ENCODE measurements at places on chromosomes 1 and 21.

GRCh38 chr1:75952016-75952415, 19.8 kb upstream of the ASB17 start:
- no peak for DNase-seq

GRCh38 chr1:108813326-108813725, 43.6 kb downstream of the AKNAD1 start:
- DNase-seq: no peak

GRCh38 chr1:56235909-56236510, 343.4 kb downstream of the PLPP3 start:
- DNase-seq: no peak

DNA sequence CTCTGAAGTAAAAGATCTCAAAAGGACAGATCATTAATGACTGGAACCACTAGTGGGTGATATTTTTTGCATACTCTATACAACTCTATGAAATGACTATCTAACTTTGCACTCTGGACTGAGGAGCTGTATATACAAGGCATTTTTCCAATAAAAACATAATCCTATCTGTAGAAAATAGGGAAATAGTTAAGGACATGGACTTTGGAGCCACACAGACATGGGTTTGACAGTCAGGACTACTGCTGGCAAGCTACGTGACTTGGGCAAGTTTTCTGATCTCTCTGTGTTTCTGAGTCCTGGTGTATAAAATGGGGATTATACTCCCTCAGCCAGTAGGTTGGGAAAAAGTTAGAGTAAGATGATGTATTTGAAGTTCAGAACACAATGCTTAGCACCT, 20.9 kb upstream of the HSD3B2 start:
- DNase-seq: no peak

GRCh38 chr1:109767637-109768334, 4.1 kb upstream of the EPS8L3 start:
- DNase-seq: no peak

DNA sequence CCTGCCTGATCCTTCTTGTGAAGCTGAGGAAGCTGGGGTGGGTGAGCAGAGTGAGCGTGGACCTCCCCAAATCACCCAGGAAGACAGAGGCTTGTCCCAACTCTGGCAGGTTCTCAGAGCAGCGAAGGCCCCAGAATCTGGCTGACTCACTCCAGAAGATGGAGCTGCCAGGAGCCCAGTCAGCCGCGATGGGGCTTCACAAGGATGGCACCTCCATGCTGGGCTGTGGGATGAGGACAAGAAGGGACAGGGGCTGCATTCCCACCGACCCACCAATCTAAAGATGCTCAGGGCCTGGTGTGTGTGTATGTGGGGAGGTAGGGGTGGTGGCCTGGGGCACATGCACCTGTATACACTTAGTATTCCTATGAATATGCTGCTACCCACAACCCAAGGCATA, 52.9 kb downstream of the ATP1A1 start:
- DNase-seq: no peak

DNA sequence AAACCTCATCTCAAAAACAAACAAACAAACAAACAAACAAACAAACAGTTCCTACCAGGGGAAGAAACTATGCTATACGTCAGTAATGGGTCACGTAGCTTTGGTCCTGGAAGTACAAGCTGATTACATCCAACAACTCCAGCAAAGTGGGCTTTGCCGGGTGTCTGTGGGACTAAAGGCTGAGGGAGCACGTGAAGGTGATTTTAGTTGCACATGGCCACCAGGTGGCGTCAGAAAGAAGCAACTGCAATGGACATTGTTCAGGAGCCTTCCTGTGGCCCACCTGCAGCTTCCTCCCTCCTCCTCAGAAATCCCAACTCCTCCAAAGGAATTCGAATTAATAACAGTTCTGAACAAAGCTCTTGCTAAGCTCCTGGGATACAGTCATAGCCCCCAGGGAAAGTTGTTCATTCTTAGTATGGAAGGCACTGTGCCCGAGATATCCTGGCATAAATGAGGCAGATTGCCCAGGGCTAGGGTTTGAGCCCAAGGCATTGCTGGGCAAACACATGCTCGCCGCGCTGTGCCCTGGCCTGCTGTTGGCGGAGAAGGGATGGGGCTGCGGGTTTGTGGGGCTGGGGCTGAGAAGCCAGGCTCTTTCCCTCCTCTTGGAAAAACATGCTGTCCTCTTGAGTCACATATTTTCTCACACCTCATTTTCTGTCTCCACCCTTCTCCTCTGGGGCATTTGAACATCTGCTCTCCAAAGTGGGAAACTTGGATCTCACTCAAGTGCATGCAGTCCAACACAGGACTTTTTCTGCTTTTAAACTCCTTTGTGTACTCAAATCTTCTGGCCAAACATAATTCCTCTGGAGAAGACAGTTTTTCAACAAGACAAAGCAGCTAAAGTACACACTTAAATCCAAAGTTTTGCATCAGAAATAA, 28.6 kb downstream of the AKNAD1 start:
- peak; percentile 19 for DNase-seq

- DNase-seq: no peak
Observed at GRCh38 chr1:162004441-162004950, 19.2 kb downstream of the OLFML2B start.

GRCh38 chr1:16050328-16050727, 6.7 kb downstream of the CLCNKB start:
- DNase-seq: no peak

DNA sequence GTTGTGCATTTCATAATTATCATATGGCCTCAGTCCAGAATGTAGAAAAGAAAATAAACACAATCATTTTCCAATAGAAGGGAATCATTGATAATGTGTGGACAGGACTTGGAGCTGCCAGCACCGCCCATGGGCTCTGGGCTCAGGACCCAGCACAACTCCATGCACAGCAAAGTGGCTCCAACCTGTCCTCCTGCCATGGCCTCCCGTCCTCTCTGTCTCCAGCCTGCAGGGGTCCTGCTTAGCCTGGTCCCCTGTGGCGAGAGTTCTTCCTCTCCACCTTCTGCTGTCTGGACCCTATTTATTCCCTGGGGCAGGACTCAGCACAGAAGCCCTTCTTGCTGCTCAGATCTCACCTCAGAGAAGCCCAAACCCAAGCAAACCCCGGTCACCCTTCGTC, 154.1 kb downstream of the CAMTA1 start:
- DNase-seq: no peak

GRCh38 chr1:242454262-242455051, 70.0 kb downstream of the PLD5 start:
- no peak for DNase-seq

DNA sequence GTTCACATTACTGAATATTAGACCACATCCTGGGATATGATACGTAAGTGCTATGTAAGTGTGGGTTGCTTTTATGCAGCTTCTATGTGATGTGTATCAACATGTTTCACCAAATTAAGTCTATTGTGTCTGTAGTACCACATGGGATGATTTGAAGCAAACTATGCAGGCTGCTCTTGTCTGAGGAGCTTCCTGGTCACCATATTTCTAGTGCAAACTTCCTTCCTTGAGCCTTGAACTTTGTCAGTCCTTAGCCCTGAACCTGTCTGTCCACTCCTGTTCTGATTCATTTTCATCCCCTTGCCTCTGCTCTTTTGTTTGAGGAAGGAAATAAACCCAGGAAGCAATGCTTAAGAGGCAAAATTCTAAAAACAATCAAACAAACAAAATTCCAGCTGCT, 117.5 kb upstream of the VANGL1 start:
- no peak for DNase-seq

GRCh38 chr1:162003830-162004215, 19.8 kb downstream of the OLFML2B start:
- no peak for DNase-seq

DNA sequence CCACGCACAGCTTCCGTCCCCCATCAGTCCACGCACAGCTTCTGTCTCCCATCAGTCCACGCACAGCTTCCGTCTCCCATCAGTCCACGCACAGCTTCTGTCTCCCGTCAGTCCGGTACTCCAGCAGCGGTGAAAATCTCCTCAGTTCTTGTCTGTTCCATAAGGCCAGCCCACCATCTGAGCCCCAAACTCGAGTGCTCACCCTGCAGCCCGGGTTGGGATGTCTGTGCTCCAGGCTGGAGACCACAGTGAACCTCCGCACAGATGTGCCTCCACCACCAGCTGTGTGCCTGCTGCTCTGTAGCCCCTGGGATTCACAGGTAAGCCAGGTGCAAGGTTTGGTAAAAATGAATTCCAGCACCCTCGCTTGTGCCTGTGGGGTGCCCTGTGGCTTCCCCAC, 258.6 kb downstream of the NPHP4 start:
- no peak for DNase-seq

DNA sequence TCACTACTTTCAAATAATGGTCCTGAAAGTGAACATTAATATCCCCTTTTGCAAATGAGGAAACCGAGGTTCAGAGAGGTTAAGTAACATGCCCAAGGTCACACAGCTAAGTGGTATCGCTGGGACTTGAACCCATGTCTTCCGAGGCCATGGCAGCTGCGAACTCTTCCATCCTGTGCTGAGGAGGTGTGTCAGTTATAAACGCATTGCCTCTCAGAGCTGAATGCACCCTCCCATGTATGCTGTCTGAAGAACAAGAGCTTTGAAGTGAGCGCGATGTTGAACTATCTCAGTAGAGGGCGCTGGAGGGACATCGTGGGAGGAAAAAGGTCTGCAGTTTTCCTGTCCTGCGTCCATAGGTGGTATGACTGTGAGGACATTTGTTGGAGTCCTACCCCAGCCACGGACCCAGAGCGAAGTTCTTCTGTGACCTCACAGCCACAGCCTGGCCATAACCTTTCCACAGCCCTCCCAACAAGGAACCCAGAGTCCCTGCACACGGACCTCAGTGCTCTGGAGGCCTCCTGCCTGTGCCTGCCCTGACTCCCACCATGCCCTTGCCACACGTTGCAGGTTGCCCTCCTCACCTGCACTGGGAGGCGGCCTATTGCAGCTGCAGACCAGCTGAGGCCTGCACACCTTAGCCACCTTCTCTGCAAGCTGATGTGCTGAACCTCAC, 7.5 kb downstream of the MYOC start:
- no peak for DNase-seq

DNA sequence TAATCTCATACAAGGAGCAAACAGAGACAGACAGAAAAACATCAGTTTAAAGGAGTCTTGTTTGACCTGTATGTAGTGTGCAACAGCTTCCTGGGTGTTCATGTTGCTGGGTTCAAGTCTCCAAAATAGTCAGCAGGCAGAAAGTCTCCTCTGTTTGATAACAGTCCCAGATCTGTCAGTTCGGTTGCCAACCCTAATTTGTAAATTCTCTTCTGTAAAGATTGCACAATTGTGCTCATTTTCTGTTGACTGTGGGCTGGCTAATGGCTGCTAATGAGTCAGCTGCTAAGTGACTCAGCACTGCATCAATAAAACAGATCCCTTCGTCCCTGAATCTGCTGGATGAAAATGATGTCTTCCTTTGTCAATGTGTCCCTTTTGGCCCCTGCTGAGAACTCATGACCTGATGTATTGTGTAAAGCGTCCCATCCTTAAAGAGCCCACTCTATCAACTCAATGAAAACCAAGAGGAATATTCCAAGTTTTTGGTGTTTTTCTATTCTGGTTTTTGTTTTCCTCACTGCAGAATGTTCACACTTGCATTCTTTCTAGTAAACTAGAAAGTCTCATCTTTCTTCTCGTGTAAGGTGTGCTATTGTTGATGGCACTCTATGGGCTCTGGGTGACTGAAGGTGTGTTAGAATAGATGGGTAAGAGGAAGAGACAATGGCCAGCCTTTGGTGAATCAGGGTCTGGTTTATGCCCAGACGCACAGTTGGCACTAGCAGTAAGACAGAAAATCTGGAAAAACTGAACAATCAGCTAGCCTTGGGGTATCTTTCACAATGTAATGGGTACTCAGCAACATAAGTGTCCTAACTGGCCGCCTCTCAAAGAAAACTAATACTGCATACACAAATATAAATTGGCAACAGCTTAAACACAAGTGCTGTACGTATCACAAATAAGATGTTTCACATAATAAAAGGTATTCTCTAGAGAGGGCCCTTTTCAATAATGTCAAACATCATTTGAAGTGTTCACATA, 75.1 kb upstream of the SIPA1L2 start:
- DNase-seq: no peak

DNA sequence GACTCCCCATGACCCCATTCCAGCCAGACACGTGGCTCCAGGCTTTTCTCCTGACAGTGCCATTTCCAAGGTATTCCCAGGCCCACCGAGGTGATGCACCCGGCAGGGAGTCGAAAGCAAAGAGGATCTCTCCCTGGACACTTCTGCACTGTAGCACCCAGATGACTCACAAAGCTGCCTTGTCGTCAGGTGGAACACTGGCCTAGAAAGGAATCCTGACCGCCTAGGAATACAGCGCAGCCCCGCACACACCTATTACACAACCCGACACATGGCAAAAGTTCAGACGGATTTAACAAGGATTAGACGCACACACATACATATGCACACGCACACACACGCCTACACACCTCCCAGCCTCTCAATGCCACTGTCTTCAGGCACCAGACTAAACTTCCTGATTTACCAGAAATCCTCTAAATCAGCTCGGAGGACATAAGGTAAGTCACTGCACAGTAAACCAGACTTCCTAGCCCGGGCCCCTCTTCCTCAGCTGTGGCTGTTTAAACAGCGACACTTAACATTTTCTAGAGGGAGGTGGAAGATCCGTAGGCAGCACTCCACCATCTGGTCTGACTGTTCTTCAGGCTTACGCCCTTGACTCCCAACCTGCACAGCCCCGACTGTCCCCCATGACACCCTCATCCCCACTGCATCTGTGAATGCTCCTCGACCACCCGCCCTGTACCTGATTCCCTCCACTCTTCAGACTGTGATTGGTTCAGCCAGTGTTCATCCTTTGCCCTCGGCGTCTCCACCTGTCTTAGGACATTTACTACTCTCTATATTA, 12.7 kb downstream of the FAM89A start:
- DNase-seq: no peak

DNA sequence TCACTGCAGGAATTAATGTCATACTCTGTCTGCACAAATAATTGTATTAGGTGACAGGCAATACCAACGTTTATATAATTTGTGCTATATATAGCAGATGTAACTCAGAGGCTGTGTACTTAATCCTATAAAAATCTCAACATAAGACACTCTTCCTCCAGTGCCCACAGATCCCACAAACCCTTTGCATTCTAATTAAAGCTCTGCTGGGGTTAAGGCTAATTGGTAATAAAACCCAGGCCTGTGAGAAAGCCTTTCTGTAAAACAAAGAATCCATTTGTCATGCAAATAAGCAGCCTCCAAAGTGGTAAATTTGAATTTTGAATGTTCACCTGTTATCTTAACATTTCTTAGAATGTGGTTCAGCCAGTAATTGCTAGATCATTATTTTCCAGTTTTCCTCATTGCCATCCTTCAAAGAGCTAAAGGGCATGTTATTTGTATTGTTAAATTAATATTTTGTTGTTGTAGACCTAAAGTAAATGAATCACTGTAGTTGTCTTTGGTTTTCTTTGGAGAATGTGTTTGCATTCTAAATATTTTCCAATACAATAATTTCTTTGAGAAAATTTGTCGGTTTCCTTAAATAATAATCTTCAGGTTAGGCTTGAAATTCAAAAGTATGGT, 46.3 kb upstream of the PRDX6 start:
- no peak for DNase-seq

DNA sequence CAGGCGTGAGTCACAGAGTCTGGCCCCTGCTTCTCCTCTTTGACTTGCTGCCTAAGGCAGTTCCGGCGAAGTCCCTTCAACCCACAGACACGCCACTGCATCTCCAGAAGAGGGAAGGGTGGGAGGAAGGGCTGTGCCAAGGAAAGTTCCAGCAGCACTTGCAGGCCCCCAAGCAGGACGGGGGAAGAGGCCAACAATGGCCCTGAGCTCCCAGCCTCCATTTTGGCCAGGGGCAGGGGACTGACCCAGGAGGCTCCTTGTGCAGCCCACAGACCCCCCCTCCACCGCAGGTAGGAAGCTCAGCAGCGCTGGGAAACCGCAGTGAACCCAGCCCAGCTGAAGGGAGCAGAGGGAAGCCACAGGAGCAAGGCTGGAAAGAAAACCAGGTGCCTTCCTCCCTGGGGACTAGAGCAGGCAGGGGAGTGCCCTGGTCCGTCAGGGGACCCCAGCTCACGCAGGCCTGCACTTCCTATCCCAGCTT, 35.4 kb downstream of the ACOT7 start:
- DNase-seq: no peak
